NCI-H524 treated with DMSO at 0.1 percent for 48 hours (cell line): ENCODE measurements at places on chromosomes 5 and 9.

GRCh38 chr9:30977965-30978364 lies 1406.5 kb upstream of the ACO1 start:
- DNase-seq, result no peak

- DNase-seq, result peak; percentile 46
Measured at GRCh38 chr9:82449986-82450385, 461.4 kb downstream of the SPATA31D1 start.

DNA sequence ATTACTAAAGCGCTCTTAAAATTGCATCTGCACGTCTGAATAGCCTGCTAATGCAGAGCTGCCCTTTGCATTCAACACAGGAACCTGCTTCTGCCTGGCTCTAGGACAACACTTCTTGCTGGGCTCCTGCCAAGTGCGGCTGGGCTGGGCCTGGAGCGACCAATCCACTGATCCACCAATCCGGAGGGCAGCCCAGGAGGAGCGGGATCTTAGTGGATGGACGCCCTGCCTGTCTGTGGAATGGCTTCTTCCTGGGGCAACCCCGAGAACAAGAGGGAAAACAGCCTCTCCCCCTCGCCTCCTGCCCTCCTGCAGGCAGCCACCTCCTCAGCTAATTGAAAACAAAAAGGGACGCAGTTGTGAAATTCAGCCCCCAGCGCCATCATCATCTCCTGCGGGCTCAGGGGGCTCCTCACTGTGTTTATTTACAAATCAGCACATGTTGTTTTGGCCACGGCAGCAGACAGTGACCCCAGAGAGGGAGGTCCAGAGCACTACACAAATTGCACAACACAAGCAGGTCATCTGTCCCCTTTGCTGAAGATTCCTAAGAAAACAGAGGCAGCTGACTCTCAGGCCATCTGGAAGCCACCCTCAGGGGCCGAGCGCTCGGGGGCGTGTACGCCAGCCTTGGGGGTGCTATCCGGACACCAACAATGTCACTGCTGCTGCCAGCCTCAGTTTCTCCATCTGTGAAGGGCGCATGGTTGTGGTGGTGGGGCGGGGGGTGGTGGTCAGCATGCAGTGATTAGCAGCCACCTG lies 57.3 kb downstream of the GADD45G start:
- DNase-seq, result peak; percentile 69

DNA sequence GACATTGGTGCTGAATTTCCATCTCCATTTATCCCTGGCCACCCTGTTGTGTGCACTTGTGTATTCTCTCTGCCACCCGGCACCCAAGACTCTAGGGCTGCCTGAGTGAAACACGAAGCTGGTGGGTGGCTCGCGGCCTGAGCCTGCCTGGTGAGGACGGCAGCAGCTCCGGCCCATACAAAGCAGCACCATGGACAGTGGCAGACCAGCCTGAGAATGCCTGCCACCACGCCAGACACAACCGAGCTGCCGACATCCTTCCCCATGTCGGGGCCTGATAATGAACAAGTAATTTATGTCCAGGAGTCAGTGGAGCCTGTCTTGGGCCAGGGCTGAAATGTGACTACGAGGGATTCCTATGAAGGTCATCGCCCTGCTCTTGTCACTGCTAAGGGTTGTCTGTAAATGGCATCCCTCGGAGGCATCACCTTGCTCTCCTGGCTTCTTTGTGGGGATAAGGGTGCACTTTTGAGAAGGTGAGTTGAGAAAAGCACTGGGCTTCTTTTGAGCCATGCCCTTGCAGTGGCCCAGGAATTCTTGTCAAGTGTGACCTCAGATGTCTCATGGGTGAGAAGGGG lies 175.7 kb downstream of the MELK start:
- no peak for DNase-seq

DNA sequence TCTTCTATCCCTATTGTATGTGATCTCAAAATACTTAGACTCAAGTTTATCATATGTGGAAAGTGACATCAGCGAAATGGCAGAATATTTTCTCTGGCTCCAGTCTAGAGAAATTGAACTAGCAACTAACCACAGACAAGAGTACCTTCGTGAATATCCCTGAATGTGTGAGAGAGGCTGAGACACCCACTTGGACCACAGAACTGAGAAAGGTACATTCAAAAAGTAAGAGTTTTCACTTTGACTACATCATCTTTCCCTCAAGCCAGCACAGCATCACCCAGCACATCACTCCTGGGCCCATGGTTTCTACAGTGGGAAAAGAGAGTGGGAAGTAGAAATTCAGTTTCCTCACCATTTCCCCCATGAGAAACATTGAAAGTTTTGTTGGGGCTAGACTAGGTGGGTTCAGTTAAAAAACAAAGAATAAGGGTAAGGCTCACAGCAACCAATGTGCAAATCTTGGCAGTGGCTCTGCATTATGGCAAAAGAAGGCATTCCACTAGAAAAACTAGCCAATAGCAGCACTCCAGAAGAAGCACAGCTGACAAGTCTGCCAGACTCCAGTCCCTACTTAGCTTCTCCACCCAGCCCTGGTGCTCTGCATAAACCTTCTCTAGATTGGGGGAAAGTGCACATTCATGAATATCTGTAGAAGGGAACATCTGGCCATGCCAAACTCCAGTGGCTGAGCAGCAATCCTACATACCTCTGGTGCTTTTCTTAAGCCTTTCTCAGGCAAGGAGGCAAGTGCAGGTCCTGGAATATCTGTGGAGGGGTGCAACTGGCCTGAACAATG lies 225.6 kb upstream of the VLDLR start:
- no peak for DNase-seq
